ENCODE measurements at places on chromosomes 5 and 9.
A peak's percentile ranks its signal among the peaks of the same experiment; 100 is the strongest.

DNA sequence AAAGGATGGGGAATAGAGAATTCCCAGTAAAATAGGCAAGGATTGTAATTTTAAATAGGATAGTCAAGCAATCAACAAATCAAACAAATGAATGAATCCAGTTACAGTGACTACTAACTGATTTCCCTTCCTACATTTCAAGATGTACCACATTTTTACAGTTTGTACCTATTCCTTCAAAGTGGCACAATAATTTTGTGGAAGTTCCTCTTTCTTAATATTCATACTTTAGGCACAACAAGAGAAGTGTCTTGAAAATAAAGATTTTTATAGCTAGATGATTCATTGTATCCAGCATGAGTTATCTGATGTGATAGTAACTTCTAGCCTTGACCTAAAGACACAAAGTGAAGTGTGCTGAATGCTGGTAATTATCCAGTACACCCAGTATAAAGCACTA lies 122.2 kb upstream of the ACOT12 start:
- DNase-seq = no peak

GRCh38 chr9:21810388-21810787 lies 8.0 kb downstream of the MTAP start:
- no peak for DNase-seq

- no peak for DNase-seq
Observed at GRCh38 chr5:39379693-39380092, 15.4 kb upstream of the C9 start.

- DNase-seq = no peak
Observed at GRCh38 chr5:68255305-68256120, 40.0 kb downstream of the PIK3R1 start.

- DNase-seq = peak; percentile 40
Observed at GRCh38 chr9:83060556-83060955, 2.4 kb downstream of the RASEF start.

GRCh38 chr9:134191455-134192209 lies 27.3 kb upstream of the RNU6ATAC start:
- no peak for DNase-seq

DNA sequence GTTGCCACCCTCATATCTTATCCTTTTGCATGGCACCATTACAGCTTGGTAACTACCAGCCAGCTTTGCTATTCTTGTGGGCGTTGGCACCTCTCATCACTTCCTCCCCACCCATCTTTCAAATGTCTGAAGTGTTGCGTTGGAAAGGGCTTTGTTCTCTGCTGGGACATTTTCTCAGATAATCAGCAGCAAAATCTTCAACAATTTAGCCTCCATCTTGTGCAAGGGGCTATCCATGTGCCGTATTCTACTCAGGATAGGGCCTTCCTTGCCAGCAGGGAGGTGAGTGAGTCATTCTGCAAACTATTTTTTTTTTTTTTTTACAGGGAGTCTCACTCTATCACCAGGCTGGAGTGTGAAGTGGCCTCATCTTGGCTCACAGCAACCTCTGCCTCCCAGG lies 62.1 kb upstream of the NUDT12 start:
- no peak for DNase-seq

GRCh38 chr5:1886846-1887587 lies 4.3 kb upstream of the IRX4 start:
- DNase-seq = no peak

GRCh38 chr9:19967216-19967887 lies 178.5 kb upstream of the SLC24A2 start:
- DNase-seq = no peak

DNA sequence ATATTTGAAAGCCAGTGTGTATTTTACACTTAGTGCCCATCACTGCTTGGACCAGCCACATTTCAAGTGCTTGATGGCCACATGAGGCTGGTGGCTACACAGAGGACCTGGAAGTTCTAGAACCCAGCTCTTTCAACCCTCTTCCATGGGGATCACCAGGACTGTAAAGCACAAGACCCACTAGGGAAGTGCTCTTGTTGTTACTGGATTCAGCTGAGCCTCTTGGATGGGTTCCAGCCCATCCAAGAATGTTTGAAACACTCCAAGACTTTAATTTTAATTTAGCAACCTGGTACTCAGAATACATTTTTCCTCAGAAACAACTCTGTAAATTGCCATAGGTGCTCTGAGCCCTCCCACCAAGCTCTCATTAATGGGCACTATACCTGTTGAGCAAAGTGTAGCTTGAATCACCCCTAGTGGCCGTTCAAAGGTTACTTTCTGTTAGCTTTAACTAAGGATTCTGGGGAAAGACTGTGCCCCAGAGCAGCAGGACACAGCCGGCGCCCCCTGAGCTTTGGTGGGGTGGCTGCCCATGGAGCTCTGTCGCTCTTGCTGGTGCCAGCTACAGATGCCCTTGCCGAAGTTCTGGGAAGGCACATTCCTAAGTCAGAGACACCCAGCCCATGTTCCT lies 212.4 kb downstream of the HSD17B3 start:
- DNase-seq = no peak

DNA sequence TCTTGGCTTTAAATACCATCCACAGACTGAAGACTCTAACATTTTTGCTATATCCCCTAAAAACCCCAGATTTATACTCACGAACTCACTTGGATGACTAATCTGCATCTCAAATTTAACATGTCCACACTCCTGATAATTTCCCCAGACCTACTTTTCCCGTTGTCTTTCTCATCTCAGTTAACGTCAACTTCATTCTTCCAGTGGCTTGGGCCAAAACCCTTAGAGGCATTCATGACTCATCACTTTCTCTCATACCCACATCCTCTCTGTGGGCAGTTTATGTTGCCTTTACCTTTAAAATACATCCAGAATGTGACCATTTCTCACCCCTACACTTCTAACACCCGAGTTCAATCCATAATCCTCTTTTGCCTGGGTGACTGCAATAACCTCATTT lies 96.7 kb downstream of the EDIL3 start:
- DNase-seq = peak; percentile 55

- peak; percentile 65 for DNase-seq
Observed at GRCh38 chr9:116998305-116998704, 311.2 kb downstream of the TRIM32 start.

DNA sequence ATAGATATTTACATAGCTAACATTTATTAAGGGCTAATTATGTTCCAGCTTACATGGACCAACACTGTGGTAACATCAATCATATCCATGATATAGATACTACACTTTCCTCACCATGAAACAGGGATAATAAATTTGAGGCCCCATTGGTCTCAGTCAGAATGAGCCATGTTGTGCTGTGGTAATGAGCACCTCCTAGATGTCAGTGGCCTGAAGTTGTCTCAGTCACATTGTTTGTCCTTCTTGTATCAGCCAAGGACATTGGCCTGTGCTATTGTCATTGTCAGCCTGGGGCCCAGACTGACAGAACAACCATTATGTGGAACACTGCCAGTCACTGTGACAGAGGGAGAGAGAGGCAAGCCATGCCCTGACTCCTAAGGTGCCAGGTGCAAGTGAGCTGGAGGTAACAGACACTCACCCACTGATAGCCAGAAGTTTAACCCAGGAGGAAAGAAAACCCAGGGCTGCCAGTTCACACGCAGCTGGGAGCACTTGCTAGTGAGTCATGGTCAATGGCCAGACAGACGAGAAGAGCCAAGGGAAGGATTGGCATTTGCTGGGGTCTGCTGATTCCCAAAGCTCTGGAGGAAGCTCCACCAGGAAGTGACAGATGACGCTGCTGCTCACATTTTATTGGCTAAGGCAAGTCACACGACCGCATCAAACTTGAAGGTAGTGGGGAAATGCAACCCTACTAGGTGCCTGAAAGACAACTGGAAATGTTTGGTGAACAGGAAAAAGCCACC lies 224.2 kb downstream of the MELK start:
- no peak for DNase-seq

DNA sequence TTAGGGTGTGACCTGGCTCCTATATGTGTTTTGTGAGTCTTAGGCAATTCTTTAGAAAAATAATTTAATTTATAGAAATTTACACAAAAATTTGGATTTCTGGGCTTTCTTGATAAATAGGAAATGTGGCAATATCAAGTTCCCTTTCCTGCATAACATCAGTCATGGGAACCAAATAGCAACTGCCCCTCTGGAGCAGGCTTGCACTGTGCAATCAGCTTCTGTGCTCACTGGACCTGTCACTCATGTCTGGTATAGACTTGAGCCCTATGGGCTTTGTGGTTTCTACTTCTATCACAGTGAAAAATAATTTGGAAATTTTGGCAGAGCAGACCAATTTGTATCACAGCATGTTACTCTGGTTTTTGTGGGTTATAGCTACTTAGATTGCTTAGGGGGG lies 131.7 kb downstream of the ADGRV1 start:
- DNase-seq = no peak

- no peak for DNase-seq
Observed at GRCh38 chr5:3301306-3301705, 294.3 kb upstream of the IRX1 start.

DNA sequence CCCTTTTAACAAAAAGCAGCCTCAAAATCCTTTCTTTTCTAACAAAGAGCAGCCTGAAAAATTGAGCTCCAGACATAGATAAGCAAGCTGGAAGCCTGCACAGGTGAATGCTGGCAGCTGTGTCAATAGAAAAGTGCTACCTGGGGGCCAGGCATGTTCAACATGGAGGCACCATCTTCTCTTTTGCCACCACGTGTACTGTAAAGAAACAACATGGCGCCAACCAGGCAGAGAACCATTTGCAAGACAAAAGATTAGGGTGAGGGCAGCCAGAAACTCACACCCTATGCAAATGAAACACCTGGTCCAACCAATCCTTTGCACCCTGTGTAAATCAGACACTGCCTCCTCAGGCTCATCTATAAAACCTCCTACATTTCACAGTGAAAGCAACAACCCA lies 96.0 kb downstream of the ACTL7B start:
- no peak for DNase-seq

GRCh38 chr5:129097498-129098296 lies 3.1 kb downstream of the ISOC1 start:
- no peak for DNase-seq

- DNase-seq = no peak
Observed at GRCh38 chr9:113506090-113506589, 42.6 kb downstream of the RGS3 start.

DNA sequence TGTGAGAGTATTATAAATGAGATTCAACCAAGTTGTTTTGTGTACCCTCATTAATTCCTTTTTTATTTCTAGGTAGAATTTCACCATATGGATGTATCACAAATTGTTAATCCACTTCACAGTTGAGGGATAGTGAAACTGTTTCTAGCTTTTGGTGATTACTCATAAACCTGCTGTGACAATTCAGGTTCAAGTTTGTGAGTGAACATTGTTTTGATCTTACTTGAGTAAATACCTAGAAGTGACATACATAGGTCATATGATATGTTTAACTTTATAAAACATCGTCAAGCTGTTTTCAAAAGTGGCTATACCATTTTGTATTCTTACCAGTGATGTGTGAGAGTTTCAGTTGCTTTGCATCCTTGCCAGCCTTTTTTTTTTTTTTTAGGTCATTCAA lies 112.9 kb downstream of the CAMK4 start:
- DNase-seq = no peak

GRCh38 chr5:67053229-67053628 lies 143.4 kb downstream of the CD180 start:
- DNase-seq = no peak

DNA sequence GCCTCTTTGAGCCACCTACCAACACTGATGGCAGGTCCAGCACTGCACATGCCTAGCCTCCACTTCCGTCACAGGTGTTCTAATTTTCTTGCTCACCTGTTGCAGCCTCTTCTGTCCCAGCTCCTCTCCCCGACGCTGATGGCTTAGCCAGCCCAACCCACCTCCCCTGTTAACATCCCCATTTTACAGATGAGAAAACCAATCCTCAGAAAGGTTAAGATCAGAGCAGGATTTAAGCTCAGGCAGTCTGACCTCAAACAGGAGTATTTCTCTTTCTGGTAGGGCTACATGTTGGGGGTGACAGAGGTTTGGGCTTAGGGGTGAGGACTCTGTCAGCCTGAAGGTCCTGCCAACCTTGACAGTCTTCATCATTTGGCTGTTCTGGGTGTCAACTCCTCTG lies 74.5 kb upstream of the PITX1 start:
- no peak for DNase-seq

DNA sequence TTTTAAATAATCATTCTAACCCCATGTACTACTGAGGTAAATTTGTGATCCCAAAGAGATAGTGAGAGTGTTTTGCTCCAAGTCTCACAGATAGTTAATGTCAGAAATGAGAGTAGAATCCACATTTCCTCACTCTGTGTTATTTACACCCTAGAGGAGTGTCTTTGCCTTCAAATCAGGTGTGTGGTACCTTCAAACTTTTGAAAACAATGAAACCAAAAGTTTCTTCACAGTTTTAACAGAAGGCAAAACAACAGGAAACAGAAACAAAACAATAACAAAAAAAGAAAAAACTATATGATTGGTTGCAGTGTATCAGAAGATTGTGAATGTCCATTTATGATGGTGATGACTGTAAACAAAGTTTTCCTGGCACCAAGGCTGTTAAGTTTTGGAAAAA lies 85.9 kb downstream of the ERBIN start:
- DNase-seq = no peak

GRCh38 chr5:23468658-23469057 lies 38.8 kb upstream of the PRDM9 start:
- DNase-seq = no peak

GRCh38 chr5:54360089-54360488 lies 49.7 kb upstream of the ARL15 start:
- DNase-seq = peak; percentile 79

DNA sequence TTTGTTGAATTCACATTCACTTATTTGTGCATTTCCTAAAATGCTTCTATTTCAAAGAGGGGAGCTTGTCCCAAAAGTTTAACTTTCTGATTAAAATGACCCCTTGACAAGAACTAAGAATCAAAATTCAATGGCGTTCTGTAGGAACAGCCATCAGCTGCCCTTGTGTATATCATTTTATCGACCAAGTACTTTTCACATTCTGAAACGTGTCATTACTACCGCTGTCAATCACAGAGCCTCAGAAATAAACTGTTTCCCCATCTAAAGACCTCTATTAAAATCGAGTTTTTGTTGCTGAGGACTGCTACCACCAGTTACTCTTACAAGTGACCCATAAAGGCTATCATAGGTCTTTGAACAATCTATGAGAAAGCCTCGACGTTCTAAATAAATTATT lies 1.6 kb upstream of the FOXD1 start:
- DNase-seq = no peak

- no peak for DNase-seq
Observed at GRCh38 chr5:1310118-1310517, 15.2 kb upstream of the TERT start.

GRCh38 chr5:118554981-118555380 lies 433.4 kb downstream of the DTWD2 start:
- peak; percentile 21 for DNase-seq

GRCh38 chr9:129888293-129889121 lies 53.2 kb downstream of the USP20 start:
- no peak for DNase-seq

Data from mesendoderm (in vitro differentiated cells).